Inflammatory macrophage (primary cell): ENCODE measurements at places on chromosomes 16 and 17.

GRCh38 chr16:75063549-75064088 is 53.0 kb downstream of the LDHD start:
- no peak for DNase-seq

DNA sequence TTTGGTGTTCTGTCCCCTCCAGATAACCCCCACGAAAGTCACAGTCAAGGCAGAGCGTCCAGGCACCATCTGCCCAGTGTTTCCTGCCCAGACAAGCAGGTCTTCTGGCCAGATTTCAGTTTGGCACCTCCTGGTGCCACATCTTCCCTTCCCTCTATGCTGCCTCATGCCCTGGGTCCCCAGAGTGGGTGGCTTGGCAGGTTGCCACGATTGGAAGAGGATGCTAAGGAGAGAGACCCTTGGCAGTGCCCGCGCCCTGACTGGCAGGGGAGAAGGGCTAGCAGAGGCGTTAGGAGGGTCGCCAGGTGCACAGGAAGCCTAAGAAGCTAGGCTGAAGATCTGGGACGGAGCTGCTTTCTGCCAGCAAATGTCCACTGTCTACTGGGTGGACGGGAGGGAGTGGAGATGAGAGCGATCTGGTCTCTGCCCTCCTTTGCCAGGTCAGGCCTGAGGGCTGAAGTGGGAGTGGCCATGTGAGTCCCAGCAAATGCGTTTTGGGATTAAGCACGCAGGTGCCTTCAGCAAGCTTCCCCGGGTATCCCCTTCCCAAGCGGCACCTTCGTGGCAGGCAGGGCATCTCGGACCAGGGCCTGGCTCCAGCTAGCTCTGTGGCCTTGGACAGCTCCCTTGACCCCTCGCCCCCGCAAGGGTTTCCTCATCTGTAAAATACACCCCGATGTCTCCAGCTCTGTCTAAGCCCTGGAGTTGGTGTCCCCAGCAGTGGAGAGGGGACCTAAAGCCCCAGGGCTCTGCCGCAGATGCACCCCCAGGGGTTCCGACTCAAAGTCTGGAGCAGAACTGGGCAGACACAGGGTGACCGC is 13.4 kb upstream of the CD300A start:
- DNase-seq = no peak

- no peak for DNase-seq
Measured at GRCh38 chr17:28519236-28519635, 13.1 kb downstream of the FOXN1 start.

DNA sequence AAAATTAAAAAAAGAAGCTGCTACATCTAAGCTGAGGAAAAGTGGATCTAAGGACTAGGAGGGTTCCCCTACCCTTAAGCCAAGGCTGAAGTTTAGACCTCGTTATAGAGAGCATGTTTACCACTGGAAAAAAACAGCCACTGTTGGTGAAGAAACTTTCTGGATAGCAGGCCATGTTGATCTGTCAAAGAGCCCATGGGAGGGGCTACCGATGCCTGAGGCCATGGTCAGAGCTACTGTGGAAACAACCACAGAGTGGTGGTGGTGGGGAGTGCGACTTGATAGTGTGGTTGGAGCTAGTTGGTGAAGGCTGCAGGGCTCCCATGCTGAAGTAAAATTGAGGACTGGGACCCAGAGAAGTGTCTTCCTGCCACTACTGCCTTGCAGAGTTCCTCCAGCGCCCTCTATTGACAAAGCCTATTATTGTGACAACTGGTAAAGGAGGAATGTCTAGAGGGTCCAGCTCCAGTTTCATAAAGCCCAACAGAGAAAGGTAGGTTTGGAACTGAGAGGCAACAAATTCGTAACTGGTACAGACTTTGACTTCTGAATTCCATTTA is 12.7 kb upstream of the FAM20A start:
- DNase-seq = peak; percentile 87

- no peak for DNase-seq
Measured at GRCh38 chr16:53944025-53944424, 240.1 kb downstream of the FTO start.

DNA sequence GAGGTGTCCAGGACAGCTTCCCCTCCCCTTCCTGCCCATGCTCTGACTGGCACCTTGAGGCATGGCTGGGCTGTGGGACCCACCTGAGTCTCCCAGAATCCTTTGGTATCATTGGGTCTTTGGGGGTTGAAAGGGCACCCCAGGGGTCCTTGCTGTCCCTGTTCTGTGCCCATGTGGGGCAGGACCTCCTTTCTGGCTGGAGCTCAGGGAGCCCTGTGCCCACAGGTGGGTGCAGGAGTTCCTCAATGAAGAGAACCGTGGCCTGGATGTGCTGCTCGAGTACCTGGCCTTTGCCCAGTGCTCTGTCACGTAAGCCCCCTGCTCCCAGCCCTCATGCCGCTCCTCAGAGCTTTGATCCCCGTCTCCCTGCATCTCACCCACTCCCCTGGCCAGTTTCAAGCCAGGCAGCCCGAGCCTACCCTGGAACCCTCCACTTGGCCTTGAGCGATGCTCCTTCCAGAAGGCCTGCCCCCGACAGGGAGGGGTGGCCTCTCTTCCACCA is 11.8 kb downstream of the FMNL1 start:
- DNase-seq = no peak

DNA sequence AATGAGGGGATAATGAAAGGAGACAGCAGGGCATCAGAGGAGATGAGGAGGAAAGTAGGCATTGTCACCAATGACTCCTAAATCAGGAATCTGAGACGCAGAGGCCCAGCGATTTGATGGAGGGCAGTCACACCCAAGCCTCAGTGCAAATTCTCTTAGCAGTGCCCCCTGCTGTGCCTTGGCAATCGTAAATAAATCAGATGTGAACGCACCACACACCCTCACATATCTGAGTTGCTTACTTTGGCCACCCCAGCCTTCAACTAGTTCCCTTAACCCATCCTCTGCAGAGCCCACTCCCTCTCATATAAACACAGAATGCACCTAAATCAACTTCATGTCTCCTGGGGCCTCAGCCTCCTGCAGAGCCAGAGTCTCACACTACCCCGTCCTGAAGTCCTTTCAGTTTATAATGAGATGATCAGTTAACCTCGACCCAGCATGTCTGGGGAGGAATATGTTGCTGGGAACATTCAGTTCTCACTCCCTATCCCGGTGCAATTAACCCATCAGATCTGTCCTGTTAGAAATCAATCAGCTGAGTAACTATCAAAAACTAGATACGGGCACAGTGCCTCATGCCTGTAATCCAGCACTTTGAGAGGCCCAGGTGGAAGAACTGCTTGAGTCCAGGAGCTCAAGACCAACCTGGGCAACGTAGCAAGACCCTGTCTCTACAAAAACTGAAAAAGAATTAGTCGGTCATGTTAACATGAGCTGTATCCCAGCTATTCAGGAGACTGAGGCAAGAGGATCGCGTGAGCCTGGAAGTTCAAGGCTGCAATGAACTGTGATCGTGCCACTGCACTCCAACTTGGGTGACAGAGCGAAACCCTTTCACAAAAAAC is 78.4 kb downstream of the SLC39A11 start:
- DNase-seq = no peak

DNA sequence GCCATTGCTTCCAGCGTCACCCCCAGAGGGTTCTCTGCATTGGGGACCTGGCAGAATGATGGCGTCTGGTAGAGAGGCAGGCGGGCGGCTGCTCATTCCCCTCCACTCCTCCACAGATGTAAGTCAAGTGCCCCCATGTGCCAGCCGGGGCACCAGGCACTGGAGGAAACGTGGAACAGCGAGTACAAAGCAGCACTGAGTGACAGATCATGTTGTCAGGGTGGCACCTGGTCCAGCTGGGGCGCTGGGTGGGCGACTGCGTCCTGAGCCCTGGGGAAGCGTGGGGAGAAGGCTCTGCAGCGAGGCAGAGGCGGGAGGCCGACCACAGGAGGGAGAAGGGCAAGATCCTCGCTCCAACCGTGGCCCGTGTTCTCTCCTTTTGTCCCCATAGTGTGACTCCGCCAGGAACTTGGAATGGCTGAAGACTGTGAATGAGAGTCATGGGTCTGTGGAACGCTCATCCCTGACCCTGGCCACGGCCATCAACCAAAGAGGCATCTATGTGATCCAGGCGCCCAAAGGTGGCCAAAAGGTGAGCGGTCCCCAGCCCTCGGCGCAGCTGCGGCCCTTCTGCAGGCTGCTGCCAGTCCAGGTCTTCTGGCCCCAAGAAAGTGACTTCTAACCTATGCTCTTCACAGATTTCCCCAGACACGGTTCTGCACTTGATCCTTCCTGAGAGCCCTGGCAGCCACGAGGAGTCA is 76.7 kb downstream of the RNF213 start:
- no peak for DNase-seq

DNA sequence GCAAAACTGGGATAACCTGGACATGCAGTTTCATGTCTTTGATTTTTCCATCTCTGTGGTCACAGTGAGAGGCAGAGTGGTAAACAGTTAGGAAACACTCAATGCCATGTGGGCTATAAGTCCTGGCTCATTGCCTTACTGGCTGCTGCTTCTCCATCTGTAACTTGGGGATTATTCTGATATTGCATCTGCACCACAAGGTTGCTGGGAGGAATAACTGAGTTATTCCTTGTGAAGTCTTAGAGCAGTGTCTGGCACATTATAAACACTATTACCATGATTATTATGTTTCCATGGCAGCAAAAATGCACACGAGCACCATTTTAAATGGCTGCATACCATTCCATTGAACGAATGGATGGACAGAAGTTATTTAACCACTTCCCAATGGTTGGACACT is 111.7 kb upstream of the CDH5 start:
- no peak for DNase-seq

DNA sequence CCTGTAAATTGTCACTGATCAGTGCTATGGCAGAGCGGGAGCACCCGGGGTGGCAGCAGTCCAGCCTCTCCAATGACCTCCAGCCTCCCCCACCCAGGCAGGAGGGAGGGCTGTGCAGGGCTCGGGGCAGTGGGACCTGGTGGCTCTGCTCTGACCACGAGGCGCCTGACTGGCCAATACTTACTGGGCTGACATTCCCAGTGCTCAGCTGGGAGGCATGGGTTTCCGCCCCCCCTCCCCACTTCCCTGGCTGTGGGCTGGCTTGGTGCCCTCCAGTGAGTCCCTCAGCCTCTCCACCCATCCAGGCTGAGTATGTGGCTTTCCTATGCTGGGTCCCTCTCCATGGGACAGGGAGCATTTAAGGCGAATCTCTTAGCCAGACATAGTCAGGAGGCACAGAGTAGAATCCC is 2.7 kb downstream of the SOCS3 start:
- DNase-seq = no peak
